COR-L47 (cell line): ENCODE measurements at places on chromosomes 3 and 15.

- DNase-seq: no peak
These were observed 126.3 kb downstream of the DMXL2 start for GRCh38 chr15:51496246-51496645.

- no peak for DNase-seq
These were observed 315.2 kb downstream of the AGBL1 start for GRCh38 chr15:86394866-86395265.

- no peak for DNase-seq
These were observed 400 bp downstream of the RAB43 start for GRCh38 chr3:129121016-129121791.

- no peak for DNase-seq
These were observed 110.8 kb downstream of the TBC1D2B start for GRCh38 chr15:77966540-77967234.

- DNase-seq: peak; percentile 6
These were observed 5.3 kb downstream of the ACVR2B start for GRCh38 chr3:38458796-38459498.

- no peak for DNase-seq
These were observed 24.5 kb upstream of the TRAK1 start for GRCh38 chr3:42066516-42067181.

DNA sequence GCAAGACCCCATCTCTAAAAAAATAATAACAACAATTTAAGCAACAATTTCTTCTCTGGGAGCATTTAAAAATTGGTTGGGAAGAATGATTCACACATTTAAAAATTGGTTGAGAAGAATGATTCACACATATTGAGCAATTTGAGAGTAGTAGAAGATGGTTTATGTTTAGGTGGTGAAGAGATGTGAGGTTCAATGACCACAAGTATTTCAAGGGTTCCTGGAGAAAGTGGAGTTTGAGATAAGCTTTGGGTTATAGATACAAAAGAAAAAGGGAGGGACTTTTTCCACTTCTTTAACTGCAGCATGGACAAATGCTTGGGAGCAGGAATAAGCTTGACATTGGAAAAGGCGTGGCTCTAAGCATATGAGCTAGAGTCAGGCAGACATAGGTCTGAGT is 145.7 kb upstream of the NPHP3 start:
- DNase-seq: no peak

- DNase-seq: peak; percentile 86
These were observed 22.7 kb upstream of the IREB2 start for GRCh38 chr15:78415284-78415683.

DNA sequence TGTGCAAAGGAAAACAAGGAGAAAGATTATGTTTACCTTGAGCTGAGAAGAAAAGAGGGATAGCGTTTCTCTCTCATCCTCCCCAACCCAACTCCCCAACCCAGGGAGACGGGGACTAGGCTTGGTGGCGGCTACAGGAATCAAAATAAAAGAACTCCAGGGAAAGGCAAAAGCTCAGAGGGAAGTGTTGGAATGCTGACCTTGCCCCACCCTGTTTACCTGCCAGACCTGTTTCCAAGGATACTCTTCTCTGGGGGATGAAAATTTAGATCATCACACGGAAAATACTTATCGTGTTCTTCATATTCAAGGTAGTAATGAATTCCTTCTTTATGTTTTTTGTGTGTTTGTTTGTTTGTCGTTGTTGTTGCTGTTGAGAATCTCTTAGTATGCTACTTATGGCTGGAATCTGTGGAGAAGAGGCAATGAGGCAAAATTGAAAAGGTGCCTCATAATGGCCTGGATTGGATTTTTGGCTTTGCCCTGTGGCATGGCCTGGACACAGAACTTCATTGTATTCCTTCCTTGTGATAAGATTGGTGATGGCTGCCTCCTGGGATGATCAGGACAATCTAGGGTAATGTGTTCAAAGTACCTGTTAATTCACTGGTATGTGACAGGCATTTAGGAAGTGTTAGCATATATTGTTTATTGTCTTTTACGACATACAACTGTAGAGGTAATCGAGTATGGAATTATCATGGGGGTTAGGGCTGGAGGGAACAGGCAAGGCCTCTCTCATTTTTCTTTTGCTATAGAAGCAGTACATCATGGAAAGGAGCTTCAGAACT is 11.1 kb upstream of the TPRG1 start:
- no peak for DNase-seq

DNA sequence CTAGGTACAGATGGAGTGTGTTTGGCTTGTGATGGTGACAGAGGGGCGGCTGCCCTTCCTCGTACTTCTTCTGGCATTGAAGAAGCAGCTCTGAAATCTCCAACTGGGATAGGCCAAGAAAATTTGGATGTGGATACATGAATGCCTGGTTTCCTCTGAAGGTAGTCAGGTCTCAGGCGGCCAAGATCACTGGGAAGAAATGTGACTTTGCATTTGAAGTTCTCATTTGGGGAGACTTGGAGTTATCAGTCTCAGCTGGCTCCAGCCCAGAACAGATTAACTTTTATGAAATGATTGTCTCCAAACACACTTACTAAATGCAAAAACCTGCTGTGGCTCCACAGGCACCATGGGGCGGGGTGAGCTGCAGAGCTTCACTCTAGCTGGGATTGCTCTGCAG is 215.9 kb downstream of the THSD4 start:
- no peak for DNase-seq

DNA sequence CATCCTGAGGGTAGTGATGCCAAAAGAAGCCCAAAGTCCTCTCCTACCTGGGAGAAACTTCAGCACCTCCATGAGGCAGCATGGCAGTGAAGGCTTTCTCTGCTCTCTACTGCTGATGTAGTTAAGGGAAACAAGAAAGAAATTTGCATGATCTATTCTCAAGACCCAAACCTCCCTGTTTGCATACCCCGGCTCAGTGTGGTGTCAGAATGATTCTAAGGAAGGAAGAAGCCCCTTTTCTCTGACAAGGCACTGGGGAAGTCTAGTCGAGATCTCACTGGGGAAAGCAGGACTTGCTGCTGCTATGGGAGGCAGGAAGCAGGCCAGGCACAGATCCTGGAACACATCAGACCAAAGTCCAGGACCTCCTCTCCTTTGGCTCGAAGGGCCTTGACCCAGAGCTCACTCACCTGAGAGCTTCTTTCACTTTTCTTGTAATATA is 89.4 kb upstream of the ICE2 start:
- no peak for DNase-seq

- peak; percentile 36 for DNase-seq
These were observed 566 bp downstream of the HMCES start for GRCh38 chr3:129278966-129279906.

- no peak for DNase-seq
These were observed 17.2 kb downstream of the RAD18 start for GRCh38 chr3:8945890-8946600.

DNA sequence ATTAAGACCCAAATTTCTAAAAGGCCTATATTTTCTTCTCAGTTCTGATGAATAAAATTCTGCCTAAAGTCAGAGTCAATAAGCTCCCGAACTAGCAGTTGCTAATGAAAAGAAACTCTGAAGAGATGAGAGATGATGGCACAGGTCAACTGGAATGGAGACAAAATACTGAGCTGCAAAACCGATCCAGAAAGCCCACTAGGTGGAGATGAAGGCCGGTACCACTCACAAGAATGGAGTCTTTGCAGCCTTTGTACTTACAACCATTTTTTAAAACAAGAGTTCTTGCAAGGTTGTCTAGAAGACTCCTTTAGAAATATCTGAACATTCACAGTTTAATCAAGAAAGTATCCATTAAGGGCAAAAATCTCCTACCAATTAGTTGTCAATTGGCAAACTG is 119.9 kb upstream of the TJP1 start:
- DNase-seq: no peak

DNA sequence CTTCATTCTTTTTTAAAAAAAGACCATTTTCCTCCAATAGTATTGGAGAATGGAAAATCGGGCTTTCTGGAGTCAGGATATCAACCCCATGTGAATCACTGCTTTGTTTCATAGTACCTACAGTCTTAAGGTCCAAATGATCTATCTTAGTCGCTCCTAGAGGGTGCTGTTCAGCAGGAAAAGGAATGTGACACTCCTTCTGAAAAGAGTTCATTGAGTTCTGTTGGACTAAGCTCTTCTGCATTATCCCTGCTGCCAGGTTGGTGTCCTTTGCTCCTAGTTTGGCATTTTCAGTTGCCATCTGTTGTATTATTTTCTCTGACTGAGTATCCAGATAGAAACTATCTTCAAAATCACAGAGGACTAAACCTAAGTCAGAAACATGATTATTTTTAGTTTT is 57.2 kb downstream of the POLQ start:
- DNase-seq: no peak

- no peak for DNase-seq
These were observed 306.2 kb upstream of the ATP11B start for GRCh38 chr3:182487143-182487542.

DNA sequence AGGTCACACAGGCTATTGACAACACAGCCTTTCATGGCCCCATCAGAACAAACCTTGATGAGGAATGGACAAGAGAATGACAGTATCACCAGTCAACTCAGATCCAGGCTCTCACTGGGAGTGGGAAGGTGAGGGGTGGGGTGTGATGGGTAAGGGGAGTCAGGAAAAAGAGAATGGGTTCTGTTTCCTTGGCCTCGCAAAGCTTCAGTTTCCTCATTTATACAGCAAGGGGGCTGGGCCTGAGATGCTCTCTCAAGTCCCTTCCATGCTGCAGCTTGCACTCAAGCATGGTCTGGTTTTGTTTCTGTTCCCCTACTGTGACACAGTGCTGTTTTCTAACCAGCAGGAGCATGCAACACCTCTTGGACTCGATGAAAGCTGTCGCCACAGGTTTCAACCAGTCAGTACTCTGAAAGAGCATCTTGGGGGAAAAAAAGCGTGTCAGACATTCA is 65.7 kb upstream of the IL12A start:
- DNase-seq: no peak

DNA sequence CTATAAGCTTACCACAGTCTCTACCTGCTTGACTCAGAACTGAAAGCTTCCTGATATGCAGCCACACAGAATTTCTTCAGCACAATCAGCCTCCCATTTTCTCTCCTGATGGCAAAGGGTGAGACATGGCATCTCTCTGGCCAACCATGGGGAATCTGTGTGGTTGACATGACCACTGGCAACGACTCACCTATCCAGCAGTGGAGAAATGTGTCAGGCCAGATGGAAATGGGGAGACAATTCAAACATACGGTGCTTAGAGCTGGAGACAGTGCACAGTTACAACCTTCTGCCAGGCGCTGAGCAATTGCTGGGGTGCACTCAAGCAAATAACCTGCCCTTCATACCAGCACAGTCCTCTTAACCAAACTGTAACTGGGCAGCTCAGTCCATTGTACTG is 3.6 kb downstream of the ZNF385D start:
- DNase-seq: no peak

DNA sequence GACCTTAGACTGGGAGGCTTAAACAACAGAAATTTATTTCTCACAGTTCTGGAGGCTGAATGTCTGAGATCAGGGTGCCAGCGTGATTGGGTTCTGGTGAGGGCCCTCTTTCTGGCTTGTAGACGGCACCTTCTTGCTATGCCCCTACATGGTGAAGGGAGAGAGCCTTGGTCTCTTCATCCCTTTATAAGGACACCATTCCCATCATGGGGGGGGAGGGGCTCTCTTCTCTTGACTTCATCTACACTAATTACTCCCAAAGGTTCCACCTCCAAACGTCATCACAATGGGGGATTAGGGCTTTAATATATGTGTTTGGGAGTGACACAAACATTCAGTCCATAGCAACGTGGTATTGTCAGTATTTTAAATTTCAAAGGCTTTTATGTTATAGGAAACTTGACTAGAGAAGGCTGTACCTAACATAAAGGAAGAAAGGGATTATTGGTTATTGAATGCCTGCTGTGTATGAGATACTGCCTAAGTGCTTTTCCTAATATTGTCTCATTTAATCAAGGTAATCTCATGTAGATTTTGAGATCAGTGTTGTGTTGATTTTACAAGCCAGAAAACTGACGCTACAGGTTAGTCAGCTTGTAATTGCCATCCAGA is 20.9 kb downstream of the SYN2 start:
- DNase-seq: no peak

- DNase-seq: no peak
These were observed 15.3 kb downstream of the IGDCC3 start for GRCh38 chr15:65362491-65362890.

DNA sequence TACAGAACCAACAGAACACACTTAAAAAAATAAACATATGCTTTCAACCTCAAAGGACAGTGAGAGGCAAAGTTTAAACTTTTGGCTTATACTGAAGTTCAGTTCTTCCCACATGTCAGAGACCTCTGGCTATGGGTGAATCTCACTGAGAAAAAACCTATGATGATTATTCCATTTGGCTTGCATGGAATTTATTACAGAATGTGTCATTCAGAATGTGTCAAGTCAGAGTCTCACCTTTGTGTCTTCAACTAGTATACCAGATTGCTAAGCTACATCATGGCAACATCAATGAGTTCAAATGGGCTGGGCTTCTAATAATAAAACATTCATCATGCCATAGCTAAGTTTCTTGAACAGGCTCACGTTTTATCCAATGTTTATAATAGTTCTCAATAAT is 987.0 kb downstream of the NTRK3 start:
- DNase-seq: no peak

GRCh38 chr3:150811984-150812383 is 49.0 kb upstream of the SIAH2 start:
- no peak for DNase-seq

GRCh38 chr15:93126599-93126998 is 37.6 kb upstream of the RGMA start:
- DNase-seq: no peak

DNA sequence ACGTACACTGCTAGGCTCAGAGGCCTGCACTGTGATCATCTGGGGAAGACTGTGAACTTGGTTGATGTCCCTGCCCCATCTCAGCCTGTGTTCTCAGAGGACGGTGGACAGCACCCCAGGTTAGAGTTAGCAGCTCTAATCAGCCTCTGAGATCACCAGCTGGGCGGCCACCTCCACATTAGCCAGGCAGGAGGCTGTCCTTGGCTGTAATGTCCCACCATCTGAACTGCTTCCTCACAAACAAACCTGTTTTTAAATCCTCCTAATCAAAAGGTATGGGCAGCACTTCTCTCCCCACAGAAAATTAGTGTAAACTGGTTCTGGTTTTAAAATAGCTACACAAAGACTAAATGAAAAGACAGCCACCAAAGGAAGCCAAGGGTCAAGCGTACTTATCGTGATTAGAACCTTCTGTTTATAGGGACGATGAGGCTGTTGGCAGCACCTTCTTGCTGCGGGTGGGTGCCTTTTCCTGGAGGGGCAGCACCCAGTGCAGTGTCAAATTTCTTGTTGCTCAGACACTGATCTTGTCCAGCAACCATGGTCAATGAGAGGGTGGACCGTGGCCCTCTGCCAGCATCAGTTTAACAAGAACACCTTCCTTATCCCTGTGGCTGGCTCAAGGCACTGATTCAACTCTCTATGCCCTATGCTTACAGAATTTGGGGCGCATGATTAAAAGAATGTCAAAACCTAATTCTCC is 24.6 kb downstream of the ACSBG1 start:
- peak; percentile 79 for DNase-seq

DNA sequence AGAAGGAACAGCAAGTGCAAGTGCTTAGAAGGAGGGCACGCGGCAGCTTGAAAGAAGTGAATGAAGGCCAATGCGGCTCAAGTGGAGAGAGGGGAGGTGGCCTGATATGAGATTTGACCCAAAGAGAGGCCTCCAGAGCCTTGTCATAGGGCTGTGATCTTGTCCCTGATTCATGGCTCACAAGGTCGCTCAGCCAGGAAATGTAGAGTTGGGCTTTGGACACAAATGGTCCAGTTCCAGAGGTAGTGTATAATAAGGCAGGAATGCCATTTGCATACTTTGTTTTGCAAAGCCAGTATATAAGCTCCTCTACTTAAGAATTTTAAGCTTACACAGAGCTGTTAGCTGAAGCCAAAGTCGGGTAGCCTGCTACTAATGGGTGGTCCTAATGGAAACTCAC is 33.7 kb downstream of the HGD start:
- no peak for DNase-seq
